ENCODE measurements at places on chromosomes 6 and 20.

- DNase-seq, result no peak
These were observed 33.4 kb downstream of the SLC2A4RG start for GRCh38 chr20:63772781-63773518.

- DNase-seq, result no peak
These were observed 6.2 kb downstream of the C20orf204 start for GRCh38 chr20:64042054-64042781.

- no peak for DNase-seq
These were observed 354.5 kb downstream of the CBLN4 start for GRCh38 chr20:55650657-55651360.

DNA sequence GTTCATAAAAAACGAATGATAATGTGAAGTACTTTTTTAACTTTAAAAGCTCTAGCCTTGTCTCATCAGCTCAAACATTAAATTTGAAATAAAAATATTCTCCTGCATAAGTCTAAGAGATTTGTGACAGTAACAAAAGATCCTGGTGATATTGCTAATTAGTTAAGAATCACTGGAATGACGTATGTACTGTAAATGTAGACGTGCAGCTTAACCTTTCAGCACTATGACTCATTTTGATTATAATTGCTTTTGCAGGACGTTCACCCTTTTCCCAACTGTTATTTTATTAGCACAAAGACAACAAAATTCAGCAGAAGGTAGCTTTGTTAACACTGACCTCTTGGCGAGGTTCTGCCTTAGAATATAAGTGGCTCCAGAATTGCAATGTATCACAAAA lies 68.6 kb downstream of the TENT5A start:
- no peak for DNase-seq

GRCh38 chr6:137162692-137163306 lies 10.6 kb downstream of the IL22RA2 start:
- no peak for DNase-seq

DNA sequence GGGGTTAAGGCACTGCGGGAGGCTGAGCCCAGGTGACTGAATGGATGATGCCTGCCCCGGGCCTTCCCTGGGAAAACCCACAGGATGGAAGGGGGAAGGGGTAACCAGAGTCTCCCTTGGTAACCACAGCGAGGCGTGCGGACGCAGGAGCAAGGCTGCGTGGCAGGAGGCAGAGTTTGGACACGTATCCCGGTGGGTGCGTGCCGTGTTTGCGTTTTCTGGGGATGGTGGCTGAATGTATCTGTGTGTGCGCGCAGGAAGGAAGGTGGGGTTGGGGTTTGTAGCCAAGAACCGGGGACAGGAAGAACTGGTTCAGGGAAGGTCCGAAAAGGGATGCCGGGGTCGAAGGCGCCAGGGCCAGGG lies 1.8 kb downstream of the MDGA1 start:
- no peak for DNase-seq

GRCh38 chr20:40698281-40698680 lies 9.2 kb upstream of the MAFB start:
- DNase-seq, result no peak

GRCh38 chr6:11911538-11911937 lies 100.6 kb upstream of the HIVEP1 start:
- DNase-seq, result no peak

DNA sequence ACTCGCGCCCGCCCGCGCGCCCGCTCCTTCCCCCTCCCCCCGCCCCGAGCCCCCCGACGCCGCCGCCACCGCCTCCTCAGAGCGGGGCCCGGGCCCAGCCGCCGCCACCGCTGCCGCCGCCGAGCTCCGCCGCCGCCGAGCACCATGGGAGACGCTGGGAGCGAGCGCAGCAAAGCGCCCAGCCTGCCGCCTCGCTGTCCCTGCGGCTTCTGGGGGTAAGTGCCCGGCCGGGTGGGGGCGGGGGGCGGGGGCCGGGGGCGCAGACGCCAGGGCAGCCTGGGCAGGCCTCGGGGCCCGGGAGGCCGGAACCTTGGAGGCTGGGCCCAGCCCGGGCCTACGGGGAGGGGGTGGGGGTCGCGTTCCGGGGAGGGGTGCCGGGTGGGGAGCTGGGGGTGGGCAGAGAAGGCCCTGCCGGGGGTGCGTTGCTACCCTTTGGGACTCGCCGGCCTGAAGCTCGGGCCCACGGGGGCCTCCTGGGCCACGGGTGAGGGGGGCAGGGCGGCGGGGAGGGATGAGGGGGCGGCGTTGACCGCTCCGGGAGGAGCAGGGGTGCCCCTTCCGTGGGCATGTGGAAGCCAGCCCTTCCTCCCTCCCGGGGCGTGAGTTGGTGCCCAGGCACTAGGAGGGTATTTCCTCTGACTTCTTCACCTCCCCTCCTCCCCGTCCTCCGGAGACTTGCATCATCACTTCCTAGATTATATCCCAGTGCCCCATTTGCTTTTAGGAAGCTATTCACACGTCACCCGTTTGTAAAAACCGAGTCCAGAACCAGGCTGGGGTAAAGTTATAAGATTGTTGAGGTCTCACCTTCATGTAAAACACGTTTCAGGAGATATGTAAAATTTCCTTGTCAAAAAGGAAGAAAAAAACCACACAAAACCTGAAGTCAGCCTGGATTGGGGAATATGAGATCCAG lies 533 bp downstream of the ZFAND3 start:
- DNase-seq, result peak; percentile 69

DNA sequence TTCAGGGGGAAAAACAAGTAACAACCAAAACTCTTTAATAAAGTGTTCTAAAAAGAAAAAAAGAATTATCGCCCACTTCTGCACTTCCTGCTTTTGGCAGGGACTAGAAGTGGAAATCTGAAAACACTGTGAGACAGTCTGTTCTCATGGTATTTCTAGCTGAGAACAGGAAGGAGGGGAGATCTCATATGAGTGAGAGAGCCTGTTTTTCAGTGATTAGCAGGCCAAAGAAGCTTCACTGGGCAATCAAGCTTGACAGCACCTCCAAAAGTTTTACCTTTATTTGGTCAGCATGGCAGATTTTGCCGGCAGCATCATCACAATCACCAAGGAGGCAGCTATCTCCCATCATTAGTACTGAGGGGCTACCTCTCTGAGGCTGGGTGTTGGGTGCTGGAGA lies 79.5 kb upstream of the ATXN1 start:
- DNase-seq, result no peak

DNA sequence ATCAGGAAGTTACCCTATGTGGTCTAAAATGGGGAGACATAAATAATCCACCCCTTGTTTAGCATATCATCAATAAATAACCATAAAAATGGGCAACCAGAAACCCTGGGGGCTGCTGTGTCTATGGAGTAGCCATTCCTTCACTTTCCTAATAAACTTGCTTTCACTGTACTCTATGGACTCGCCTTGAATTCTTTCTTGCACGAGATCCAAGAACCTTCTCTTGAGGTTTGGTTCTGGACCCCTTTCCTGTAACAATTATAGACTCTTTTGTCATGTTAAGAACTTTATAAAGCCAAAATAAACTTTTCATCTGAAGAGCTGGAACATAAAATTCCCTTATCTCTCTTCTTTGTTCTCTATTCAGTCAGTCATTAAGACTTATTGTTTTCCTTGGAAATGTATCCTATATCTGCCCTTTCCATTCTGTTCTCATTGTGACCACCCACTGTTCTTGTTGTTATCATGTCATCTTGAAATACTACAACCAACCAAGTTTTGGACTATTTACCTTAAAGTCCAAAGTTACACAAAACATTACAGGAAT lies 29.3 kb upstream of the ZBTB24 start:
- DNase-seq, result no peak

- DNase-seq, result no peak
These were observed 32.4 kb upstream of the SNX9 start for GRCh38 chr6:157790548-157791160.

DNA sequence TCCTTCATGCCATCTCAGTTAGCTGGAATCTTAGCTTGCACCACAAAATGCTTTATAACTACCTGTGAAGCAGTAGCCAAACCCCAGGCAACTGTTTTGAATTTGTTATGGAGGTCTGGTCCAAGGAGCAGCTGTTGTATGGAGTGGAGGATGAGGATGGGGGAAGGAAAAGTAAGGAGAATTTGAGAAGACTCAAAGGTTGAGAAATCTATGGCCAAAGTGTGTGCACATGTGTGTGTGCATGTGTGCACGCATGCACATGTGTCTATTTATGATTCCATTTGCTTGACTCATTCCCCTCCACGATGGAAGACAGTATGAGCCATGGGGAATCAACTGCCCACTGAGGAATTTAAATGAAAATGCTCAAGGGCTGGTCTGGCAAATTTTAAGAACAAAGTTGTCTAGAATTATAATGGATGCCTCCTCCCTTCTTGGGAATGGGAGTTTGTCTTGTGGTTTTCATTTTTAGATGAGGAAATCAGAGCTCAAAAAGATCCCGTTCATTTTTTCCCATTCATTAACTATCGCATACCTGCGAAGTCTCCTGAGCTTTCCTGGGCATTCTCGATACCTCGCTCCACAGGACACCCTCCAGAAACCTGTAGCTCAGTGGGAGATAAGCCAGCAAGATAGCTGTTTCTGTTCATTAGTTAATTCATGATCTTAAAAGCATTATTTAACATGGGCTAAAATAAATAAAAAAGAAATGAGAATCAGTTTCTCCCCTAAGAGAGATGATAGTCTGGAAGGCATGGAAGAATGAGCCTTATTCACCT lies 152.3 kb upstream of the NEDD9 start:
- no peak for DNase-seq

GRCh38 chr6:9634776-9635175 lies 780.1 kb downstream of the TFAP2A start:
- DNase-seq, result no peak

DNA sequence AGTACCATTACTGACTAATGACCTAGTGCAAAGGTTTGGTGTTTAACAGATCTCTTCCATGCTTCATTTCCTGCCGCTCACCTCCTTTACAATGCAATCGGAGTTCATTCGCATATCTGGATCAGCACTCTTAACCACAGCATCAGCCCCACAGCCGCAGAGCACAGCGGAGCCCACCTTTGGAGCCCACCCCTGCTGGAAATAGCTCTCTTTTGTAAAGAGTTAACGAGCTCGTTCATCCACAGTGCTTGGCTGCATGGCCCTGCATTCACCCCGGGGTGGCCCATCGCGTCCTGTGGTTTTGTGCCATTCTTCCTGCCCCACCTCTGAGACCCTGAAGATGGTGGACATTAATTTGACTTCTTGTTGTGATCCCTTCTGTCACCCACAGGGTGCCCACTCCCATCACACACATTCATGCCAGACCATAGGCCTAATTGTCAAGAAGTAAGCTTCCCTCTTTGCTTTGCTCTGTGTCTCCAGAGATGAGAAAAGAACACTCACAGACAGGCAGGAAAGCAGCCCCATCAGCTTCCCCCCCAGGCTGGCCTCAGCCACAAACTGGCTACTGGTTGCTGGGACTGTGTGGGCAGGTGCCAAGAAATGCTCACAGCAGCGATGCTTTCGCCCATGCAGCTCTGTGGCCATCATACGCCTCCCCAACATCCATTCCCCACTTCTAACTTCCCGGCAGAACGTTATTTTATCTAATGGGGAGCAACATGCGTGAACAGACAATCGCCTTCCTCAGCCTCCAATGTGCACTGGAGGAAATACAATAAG lies 167.0 kb downstream of the LRFN2 start:
- DNase-seq, result no peak

GRCh38 chr20:1345030-1345755 lies 16.3 kb upstream of the SDCBP2 start:
- DNase-seq, result no peak

DNA sequence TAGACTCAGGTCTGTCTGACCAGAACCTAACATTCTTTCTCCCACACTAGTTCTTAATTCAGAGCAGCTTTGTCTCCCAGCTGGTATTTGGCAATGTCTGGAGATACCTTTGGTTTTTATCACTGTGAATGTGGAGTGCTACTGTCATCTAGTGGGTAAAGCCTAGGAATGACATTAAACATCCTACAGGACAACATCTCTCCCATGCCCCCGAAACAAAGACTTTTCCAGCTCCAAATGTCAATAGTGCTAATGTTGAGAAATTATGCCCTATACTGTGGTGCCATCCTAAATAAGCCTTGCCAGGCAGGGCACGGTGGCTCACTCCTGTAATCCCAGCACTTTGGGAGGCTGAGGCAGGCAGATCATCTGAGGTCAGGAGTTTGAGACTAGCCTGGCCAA lies 4.2 kb upstream of the TTPAL start:
- DNase-seq, result no peak

DNA sequence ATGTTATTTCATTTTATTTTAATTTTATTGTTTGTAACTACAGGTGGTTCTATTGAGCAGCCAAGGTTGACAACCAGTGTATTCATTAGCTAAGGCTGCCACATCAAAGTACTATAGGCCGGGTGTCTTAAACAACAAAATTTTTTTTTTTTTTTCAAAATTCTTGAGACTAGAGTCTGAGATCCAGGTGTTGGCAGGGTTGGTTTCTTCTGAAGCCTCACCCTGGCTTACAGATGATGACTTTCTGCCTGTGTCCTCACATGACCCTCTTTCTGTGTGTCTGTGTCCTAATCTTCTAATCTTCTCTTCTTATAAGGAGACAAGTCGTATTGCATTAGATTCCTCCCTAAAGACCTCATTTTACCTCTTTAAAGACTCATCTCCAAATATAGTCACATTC lies 208.4 kb downstream of the MANEA start:
- no peak for DNase-seq

GRCh38 chr6:35611240-35611639 lies 77.5 kb downstream of the FKBP5 start:
- peak; percentile 46 for DNase-seq

DNA sequence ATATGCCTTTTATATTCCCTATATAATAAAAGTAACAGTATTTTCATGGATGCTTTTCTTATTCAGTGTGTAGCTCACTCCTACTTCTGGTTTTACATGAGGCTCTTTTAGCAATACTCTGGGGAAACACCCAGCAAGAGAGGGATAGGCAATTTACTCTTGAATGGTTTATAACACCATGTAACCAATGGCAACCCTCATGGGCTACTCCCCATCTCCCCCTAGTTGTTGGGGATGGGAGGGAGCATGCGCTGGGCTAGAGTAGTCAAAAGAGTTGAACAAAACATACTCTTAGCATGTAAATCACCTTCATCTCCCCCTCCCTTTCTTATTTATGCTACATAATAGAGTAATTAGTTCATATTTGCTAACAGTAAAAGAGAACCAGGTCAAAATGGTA lies 140.1 kb upstream of the LRFN2 start:
- no peak for DNase-seq

DNA sequence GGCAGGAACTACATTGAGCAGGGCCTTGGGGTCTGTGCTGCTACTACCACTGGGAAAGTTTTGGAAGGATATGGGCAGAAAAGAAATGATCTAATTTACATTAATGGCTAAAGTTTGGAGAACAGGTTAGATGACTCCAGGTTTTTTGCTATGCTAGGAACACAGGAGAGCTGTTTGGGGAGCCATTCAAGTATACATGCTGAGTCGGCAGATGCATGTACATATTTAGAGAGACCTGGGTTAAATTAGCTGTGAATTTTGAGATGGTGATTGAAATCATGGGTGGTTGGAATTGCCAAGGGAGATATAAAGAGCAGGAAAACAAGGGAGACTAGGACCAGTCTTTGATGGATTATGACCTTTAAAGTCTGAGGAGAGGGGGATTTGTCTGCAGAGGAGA lies 113.1 kb upstream of the BACH2 start:
- DNase-seq, result no peak

GRCh38 chr6:39836606-39837005 lies 44.4 kb downstream of the DAAM2 start:
- no peak for DNase-seq

- DNase-seq, result no peak
These were observed 20.1 kb downstream of the HECA start for GRCh38 chr6:139154881-139155547.
